ENCODE measurements at places on chromosomes 3 and 15.

DNA sequence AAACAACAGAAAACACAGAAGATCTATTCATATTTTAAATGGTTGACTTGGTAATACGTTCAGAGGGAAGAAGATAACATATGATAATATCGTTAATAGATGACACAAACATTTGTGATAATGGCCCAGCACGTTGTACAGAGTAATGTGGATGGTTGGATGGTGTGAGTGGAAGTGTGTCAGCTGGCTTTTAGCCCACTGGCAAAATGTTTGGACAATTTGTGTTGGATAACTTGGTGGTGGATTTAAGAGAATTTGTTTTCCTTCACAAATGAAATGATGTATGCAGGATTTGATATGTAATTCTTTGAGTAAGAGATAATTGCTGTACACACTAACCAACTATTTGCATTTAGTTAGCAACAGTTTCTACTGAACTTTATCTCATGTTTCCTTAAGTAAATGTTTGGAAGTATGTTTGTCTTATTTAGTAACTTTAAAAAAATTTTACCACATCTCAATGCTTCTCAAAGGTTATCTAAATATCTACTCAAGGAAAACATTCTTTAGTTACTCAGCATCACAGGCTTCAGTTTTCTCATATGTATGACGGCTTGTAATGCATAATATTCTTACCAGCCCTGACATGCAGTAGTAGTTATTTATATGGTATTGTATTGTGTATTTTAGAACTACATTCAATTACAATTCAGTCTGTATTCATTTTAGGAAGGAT lies 328.5 kb upstream of the GOLIM4 start:
- DNase-seq, result peak; percentile 87

GRCh38 chr15:83310521-83311456 lies 26.3 kb upstream of the BNC1 start:
- DNase-seq, result no peak

DNA sequence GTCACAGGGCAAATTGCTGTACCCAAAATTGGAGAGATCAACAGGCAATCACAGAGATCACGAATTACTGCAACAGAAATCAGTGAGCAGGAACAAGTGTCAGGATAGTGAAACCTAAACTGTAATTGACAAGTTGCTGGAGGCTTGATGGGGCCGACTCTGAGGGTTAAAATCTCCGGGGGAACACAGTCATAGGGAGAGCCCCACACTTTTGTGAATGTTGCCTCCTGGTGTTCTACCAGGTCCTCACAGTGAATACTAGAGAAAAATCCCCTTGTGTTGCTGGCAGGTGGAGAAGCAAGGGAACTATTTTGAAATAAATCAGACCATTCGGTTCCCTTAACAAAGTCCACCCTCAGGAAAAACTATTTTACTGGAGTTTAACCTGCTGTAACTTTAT lies 697.5 kb upstream of the CBLB start:
- DNase-seq, result no peak

DNA sequence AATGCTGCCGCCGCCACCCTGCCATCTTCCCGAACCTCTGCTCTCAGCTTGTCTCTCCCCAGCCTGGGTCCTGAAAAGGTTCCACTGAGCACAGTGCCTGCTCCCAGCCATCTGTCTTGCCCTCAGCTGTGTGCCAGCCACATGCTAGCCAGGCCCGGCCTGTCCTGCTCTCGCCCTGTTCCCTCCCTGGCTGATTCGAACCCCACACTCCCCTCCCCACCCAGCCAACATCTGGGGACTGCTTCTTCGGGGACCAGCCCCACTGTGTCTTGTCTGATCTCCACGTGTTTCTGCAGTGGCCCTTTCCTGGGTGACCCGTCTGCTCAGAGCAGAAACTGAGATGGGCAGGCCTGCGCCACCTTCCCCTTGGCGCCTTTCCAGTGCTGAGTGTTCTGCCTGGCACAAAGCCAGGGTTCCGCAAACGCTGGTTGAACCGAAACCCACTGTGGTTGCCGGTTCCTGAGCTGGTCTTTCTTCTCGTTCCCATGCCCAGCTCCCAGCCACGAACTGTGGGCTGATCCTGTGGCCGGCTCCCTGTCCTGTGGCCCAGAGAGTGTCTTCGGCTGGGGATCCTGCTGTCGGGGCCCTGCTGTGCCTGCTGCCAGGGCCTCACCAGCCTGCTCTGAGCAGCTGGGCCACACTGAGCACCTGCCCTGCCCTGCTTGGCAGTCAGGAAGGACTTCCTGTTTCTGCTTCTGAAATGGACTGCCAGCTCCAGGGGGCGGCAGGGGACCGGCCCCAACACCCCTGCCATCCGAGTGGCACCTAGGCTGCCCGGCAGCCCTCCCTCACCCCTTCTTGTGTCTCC lies 62.7 kb upstream of the KLF13 start:
- DNase-seq, result no peak

GRCh38 chr3:126056681-126057500 lies 27.0 kb downstream of the SLC41A3 start:
- DNase-seq, result no peak

DNA sequence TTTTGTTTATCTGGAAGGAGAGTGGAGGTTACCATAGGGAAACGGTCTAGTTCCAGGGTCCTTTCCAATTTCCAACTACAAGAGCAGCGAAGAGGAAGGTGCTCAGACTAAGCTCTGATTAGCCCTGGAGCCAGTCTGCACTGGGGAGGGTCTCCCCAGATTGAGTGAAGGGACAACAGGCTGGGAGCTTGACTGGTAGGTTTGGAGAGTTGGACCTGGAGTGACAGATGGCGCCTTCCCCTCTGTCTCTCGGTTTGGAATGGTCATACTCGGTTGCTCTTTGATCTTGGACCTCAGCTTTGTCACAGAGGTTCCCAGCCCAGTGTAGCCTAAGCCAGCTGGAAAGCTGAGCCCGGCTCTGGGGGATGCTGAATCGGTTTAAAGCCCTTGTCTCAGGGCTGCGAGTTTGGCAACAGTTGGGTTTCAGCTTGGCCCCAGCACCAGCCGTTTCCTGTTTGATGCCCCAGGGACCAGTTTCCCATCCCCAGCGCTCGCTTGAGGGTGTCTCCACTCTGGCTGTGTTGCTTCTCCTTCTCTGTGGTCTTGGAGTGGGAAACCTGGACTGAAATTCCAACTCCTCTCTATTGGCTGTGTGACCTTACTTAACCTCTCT lies 53.1 kb upstream of the ULK4 start:
- DNase-seq, result peak; percentile 72

- DNase-seq, result no peak
Observed at GRCh38 chr3:182711853-182712252, 81.5 kb upstream of the ATP11B start.

DNA sequence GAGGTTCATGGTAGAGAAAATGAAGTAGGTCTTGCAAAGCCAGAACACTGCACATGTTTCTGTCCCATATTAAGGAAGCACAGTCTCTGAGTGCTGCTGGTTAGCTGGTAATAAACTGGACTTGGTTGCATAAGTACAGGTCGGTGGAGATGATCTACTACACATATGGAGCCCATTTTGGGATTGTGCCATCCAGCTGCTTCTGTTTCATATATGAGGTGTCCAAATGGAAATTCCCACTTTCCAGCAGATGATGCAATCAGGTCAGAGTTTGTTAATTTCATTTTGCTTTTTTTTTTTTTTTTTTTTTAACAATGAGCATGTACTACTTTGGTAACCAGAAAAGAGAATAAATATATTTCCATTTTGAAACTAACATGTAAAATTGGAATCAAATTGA lies 122.6 kb downstream of the SATB1 start:
- DNase-seq, result no peak

DNA sequence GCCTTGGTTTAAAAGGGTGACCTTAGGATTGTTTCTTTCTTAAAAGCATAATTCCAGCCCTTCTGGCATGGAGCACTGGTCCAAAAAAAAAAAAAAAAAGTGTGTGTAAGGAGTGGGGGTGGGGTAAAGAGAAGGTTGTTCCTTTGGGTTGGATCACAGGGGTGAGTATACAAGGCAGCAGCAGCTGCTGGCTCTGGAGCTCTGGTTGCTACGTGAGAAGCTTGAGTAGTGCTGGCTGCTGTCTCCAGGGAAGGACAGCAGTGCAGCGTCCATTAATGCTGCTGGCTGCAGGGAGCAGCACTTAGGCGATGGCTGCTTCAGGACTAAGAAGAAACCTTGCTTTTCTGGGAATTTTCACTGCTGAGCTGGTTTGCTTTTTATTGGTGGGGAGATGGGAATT lies 2.3 kb downstream of the SETD5 start:
- peak; percentile 93 for DNase-seq

GRCh38 chr3:124862006-124862405 lies 25.2 kb downstream of the ITGB5 start:
- no peak for DNase-seq

DNA sequence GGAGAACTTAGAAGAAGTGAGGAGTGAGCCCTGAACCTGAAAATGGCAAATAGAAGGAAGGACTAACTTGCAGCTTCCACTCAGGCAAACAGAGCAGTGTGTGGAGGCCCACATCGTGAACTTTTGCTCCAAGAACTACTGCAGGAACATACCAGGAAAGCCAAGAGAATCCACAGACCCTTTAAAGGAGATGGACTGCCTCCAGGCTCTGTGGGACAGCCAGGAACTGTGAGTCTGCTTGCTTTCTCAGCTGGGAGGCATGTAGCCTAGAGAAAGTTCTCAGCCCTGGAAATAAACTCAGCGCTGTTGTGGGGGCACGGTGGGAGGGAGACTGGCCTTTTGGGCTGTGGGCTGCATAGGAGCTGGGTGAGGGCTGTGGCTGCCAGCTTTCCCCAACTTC lies 93.0 kb downstream of the SNRK start:
- DNase-seq, result peak; percentile 74

DNA sequence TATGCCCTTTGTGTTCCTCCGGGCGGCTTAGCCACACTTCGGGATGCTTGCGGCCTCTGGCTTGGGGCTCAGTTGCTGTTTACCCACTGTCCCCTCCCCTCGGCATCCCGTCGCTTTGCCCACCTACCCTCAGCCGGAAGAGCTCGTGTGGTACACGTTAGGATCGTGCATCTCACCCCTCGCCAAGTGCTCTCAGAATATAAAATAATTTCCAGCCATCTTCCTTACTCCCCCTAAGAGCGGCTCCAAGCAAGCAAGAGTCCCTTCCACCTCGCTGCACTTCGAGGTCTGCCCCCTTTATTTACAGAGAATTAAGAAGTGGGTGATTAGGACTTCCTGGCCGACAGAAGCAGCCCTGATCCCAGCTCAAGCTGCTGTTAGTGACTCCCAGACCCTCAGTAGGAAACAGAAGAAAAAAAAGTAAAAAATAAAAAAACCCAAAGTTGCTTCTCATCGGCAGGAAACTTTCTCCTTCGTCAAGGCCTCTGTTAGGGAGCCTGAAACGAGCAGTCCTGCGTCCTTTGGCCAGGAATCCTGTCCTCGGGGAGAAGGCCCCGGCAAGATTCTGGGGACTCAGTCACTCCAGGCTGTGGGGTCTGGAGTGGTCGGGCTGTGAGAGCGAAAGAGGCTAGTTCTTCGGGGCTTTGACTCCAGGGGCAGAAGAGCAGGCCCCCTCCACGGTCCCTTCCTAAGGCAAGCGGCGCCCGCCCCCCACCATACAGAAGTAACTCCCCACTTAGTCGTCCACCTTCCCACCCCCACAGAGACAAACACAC lies 3.0 kb downstream of the MEIS2 start:
- peak; percentile 32 for DNase-seq

- no peak for DNase-seq
Observed at GRCh38 chr3:152434142-152434541, 165.4 kb downstream of the MBNL1 start.

DNA sequence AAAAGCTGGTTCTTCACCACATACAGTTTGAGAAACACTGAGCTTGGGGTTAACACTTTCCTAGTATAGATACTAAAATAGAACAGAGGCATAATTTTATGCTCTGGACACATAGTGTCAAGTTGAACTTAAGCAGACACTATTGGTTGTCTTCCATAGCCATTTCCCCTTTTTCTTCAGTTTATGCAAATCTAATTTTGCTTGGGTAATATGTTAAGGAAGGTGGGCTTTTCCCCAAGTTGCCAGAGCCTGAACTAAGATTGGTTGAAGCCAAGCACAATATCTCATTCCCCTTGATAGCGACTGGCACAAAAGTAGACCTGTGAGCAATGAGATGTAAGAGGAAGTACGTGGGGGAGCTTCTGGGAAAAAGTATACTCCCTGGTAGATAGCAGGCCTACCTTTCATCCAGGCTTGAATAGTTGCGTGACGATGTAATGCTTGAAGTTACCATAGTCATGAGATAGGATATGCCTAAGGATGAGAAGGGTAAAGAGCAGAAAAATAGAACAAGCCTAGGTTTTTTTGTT lies 4.5 kb upstream of the POPDC2 start:
- DNase-seq, result peak; percentile 44

GRCh38 chr3:106345353-106346027 lies 476.7 kb upstream of the CBLB start:
- peak; percentile 94 for DNase-seq

GRCh38 chr3:13600950-13601691 lies 52.2 kb downstream of the FBLN2 start:
- DNase-seq, result peak; percentile 71

GRCh38 chr3:117871934-117872333 lies 1162.4 kb downstream of the TUSC7 start:
- DNase-seq, result peak; percentile 31
